Activated CD4-positive, alpha-beta memory T cell treated with anti-CD3 and anti-CD28 coated beads for 36 hours (primary cell): ENCODE measurements at places on chromosomes 2 and 18.

DNA sequence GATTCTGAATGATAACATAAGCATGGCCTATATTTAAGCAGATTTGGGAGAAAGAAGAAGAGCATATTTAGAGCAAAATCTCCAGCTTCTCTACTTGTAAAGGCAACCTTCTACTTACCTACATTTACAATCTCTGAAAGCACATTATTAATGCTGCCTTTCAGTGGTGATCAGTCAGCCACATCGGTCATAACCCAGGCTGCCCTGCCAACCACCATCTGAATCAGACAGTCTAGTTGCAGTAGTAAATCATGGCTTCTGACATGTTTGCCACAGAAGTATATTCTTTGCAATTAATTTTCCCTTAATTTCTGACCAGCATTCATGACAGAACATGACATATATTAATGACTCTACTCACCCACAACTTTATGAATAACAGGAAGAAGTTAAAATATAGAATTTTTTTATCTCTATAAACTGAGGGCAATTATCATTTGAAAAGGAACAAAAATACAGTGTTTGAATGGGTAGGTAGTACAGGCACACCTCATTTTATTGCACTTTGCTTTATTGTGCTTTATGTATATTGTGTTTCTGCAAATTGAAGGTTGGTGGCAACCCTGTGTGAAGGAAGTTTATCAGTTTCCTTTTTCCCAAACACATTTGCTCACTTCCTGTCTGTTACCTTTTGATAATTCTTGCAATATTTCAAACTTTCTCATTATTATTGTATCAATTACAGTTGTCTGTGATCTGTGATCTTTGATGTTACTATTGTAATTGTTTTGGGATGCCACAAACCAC, 531.6 kb upstream of the CHAC2 start:
- DNase-seq: no peak

- no peak for DNase-seq
Observed at GRCh38 chr2:170313347-170313991, 135.5 kb downstream of the MYO3B start.

GRCh38 chr2:240518981-240519380, 38.8 kb downstream of the ANKMY1 start:
- no peak for DNase-seq

- DNase-seq: no peak
Observed at GRCh38 chr2:168853471-168853870, 36.8 kb downstream of the SPC25 start.

DNA sequence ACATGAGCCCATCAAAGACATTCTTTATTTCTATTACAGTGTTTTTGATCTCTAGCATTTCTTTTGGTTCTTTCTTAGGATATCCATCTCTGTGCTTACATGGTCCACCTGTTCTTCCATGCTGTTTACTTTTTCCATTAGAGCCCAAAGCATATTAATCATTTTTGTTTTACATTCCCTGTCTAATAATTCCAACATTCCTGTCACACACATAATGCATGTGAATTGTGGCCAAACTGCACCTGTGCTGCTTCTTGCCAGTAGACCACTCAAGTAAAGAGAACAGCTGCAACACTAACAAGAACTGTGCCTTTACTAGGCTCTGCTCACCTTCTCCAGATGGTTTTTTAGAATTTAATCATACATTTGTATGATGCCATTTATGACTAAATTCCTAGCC, 103.0 kb downstream of the PTH2R start:
- DNase-seq: no peak

DNA sequence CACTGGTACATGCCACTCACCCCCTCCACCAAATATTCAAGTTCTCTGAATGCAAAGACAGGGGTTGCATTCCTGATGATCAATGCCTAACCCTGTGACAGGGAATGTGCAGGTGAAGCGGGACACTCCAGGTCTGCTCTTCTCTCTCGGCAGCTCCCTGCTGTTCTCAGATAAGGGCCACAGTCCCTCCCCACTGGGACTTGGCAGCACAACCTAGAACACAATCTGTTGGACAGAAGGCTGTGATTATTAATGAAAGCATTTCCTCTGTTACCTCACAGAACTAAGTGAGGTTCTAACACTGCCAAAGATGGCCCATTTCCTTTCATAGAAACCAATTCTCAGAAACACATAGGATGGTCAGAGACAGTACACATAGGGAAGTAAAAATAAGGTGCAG, 42.7 kb downstream of the VSNL1 start:
- no peak for DNase-seq

- no peak for DNase-seq
Observed at GRCh38 chr2:7102826-7103225, 185.6 kb downstream of the RNF144A start.

- DNase-seq: no peak
Observed at GRCh38 chr2:1979138-1979537, 234.8 kb upstream of the PXDN start.

GRCh38 chr18:59041819-59042815, 97.6 kb upstream of the SEC11C start:
- DNase-seq: no peak

DNA sequence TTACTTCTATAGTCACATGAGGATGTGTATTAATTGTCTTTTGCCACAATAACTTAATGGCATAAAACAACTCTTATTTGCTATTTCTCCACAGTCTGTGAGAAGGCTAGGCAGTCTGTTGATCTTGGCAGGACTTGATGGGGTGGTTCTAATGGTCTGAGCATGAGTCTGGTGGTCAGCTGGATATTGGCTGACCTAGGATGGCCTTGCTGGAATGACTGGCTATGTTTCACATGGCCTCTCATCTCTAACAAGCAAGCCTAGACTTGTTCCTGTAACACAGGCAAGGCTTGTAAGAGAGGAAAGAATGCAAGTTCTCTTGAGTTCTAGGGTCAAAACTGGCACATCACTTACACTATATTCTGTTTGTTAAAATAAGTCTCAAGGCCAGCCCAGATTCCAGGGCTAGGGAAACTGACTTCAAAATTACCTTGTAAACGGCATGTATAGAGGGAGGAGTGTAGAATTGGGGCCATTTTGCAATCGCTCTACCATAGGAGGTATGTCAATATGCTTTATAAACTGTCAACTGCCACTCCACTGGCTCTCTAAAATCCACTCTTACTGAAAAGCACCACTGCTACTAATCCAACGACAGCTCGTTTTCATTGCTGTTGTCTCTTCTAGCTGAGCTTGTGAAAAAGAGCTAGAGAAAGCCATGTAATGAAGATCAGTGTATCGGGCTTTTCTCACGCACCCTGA, 325.0 kb upstream of the PKDCC start:
- no peak for DNase-seq

DNA sequence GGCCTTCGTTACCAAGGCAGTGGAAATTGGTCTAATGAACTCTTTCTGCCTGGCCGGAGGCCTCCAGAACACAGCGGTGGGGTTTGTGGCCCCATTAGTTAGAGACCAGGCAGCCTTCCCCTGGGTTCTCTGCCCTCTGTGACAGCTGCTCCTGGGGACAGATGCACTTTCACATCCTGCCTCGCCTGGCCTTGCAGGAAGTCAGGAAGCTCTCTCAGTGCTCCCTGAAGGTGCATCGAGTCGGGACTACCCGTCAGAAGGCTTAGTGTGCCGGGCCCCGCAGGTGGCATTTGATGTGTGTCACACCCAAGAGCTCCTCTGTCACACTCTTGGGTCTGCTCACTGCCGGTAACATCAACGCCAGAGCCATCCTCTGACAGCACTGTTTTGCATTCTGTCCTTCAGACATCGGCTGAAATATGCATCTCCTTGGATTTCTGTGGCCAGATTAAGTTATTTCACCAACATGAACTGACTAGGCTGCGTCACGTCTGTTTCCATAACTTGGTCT, 158.3 kb downstream of the LDLRAD4 start:
- peak; percentile 85 for DNase-seq

- DNase-seq: no peak
Observed at GRCh38 chr2:180122874-180123273, 115.8 kb upstream of the CWC22 start.

- no peak for DNase-seq
Observed at GRCh38 chr18:63878343-63878742, 9.2 kb upstream of the SERPINB2 start.

DNA sequence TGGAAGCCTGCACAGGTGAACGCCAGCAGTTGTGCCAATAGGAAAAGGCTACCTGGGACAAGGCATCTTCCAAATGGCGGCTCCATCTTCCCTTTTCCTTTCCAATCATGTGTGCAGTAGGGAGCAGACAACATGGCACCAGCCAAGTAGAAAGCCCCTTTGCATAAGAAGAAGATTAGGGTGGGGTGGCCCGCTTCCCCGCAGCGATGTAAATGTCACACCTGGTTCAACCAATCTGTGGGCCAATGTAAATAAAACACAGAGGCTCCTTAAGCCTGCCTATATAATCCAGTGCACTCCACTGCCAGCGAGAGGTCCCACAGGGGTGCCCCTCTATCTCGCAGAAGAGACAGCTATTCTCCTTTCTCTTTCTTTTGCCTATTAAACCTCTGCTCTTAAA, 468.4 kb upstream of the CRIM1 start:
- DNase-seq: no peak

GRCh38 chr2:107556038-107556627, 270.6 kb upstream of the RGPD4 start:
- DNase-seq: no peak

DNA sequence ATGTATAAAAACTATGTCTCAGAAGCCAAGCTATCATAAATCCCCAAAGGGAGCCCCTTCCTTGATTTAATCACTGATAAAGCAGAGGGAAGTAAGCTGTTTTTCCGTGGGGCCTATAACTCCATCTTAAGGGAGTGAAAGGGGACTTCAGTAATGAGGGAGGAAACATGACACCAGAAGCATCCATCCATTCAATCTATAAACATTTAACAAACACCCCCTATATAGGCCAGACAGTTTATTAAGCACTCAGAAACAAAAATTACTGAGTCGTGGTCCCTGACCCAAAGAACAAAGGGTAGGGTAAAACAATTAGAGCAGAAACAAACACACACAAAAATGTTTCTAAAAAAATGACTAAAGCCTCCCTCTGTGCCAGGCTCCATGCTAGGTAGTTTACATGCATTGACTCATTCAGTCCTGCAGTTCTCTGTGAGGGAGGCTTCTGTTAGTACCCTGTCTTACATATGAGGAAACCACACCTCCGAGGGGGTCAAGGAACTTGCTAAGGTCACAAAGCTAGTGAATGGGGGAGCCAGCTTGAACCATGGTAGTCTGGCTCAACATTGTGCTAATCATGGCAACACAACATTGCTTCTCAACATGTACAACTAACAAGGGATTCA, 472.1 kb downstream of the CDH2 start:
- no peak for DNase-seq

- no peak for DNase-seq
Observed at GRCh38 chr2:60780721-60781120, 24.7 kb downstream of the PAPOLG start.

GRCh38 chr2:61357681-61358080, 113.2 kb downstream of the USP34 start:
- no peak for DNase-seq

DNA sequence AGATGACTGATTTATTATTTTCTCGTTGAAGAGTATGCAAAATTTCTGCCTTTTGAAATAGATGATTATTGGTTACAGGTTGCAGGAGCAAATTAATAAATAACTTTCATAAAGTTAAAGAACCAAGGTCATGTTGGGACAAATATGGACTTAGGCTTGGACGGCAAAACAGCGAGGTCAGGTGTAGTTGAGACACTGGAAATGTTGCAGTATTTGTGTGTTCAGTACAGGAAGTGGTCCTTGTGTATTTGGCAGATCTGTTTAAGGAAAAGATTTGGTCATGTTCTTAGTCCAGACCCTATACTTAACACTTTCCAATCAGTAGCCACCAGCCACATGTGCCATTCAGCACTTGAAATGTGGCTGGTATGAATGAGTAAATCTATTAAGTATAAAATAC, 486.5 kb downstream of the TDRD15 start:
- no peak for DNase-seq

GRCh38 chr2:156526950-156527636, 90.9 kb downstream of the GPD2 start:
- DNase-seq: no peak

DNA sequence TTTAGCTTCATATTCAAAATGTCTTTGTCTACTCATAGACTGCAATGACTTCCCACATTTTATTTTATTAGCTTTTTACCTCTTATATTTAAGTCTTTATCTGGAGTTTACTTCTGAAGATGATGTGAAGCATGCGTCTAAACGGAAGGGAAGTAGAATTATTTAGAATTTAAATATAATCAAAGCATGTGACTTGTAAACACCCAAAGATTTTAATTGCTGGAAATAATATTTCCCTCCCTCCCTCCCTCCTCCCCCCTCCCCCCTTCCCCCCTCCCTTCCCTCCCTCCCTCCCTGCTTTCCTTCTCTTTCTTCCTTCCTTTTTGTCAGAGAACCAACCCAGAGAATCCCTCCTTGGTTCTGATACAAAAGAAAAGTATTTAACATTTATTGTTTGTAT, 2.1 kb upstream of the LANCL1 start:
- no peak for DNase-seq

DNA sequence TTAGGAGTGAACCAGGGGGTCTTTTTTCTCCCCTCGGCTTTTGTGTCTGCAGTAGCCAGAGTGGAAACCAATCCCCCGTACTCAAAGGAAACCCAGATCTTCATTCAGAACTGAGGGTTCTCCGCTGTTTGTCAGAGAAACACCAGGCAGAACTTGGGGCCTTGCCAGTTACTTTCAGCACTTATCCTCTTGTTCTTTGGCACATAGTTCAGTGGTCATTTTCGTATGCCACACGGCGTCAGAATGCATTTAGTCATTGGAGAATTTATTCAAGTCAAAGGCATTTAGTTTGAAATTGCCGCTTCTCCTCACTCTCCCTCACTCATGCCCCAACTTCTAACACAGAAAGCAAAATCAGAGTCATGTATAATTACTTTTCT, 102.9 kb downstream of the CABLES1 start:
- DNase-seq: no peak

- no peak for DNase-seq
Observed at GRCh38 chr2:71554028-71554705, 100.8 kb downstream of the DYSF start.

- DNase-seq: no peak
Observed at GRCh38 chr18:600107-600506, 3.3 kb downstream of the CLUL1 start.

DNA sequence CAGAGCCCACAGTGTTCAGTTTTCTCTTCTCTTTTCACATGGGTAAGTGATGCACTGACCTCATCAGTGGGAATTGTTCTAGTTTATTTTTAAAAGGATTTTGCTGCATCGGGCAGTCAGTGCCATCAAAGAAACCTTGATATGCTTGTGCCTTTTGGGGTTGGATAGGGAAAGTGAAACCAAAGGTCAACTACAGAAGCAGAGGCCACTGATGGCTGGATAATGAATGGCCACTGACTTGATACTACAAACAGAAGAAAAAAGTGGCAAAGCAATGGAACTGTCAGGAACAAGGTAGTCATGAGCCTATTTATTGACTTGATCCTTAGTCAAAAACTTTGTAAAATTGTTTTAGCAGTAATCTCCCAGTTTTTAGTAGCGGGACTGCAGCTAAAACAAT, 636.3 kb upstream of the ZEB2 start:
- no peak for DNase-seq
